ENCODE measurements at places on chromosomes 1 and 21.

DNA sequence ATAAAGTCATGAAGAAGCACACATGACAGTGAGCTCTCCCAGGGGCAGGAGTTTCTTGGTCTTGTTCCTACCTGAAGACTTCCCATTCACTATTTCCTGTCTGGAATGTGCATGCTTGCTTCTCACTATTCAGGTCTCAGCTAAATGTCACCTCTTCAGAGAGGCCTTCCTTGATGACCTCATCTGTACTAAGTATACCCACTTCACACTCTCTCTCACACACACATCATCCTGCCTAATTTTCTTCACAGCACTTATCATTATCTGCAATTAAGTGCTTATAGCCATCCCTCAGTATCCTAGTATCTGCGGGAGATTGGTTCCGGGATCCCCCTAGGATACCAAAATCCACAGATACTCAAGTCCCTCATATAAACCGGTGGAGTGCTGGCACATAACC lies 146.4 kb upstream of the IVNS1ABP start:
- DNase-seq = no peak

DNA sequence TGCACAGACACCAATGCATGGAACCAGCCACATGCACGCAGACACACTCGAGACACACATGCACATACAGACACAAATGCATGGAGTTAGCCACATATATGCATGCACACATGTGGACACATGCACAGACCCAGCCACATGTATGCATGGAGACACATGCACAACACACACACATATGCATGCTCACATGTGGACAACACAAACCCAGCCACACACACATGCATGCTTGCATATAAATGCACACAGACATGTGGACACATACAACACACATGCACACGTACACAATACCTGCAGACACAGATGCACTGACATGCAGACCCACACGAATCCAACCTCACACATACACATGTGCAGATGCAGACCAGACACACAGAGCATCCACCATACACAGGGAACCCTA lies 31.1 kb downstream of the WNT9A start:
- DNase-seq = no peak

DNA sequence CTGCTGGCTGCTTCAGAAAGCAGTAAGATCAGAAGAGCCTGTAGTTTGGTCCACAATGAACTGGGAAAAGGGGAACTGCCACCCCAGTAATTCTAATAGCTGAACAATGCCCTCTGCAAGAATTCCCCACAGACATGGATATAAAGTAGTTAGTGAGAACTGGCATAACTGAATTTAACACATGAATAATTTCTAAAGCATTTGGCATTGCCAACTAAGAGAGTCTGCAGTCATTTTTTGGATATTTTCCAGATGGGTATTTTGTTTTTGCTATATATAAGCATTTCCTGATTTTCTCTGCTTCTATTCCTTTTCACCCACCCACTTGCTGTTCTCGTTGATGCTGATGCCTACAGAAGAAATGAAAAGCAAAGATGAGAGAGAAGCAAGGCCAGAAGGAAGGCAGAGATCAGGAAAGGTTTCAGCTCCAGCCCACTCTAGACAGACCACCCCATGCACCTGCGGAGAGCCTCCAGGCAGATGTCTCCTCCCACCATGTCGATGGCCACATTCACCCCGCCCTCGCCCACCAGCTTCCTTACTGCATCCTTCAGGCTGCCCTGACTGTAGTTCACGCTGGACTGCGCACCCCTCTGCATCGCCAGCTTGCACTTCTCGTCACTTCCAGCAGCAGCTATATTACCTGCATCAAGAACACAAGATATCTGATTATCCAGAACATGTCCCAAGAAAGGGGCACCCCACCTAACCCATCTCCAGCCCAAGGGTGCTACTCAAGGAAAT lies 55.9 kb upstream of the SEC16B start:
- DNase-seq = no peak

GRCh38 chr1:77830946-77831345 lies 51.5 kb downstream of the MIGA1 start:
- no peak for DNase-seq

- no peak for DNase-seq
These were observed 105.1 kb downstream of the ITSN1 start for GRCh38 chr21:33747420-33747819.

- DNase-seq = no peak
These were observed 22.8 kb upstream of the LAPTM5 start for GRCh38 chr1:30780409-30780808.

GRCh38 chr1:208065862-208066261 lies 154.9 kb upstream of the CD34 start:
- DNase-seq = no peak

- DNase-seq = no peak
These were observed 5.8 kb upstream of the AHDC1 start for GRCh38 chr1:27609618-27610240.

All from activated CD4-positive, alpha-beta T cell treated with anti-CD3 and anti-CD28 coated beads, Interleukin-2, amount 10 ng/mL, durations not matched to agents 7 days and 5 days (primary cell).